Epithelial cell of esophagus (primary cell): ENCODE measurements at places on chromosomes 6 and 20.

- peak; percentile 78 for DNase-seq
Measured at GRCh38 chr6:118776607-118777549, 117.1 kb upstream of the ASF1A start.

DNA sequence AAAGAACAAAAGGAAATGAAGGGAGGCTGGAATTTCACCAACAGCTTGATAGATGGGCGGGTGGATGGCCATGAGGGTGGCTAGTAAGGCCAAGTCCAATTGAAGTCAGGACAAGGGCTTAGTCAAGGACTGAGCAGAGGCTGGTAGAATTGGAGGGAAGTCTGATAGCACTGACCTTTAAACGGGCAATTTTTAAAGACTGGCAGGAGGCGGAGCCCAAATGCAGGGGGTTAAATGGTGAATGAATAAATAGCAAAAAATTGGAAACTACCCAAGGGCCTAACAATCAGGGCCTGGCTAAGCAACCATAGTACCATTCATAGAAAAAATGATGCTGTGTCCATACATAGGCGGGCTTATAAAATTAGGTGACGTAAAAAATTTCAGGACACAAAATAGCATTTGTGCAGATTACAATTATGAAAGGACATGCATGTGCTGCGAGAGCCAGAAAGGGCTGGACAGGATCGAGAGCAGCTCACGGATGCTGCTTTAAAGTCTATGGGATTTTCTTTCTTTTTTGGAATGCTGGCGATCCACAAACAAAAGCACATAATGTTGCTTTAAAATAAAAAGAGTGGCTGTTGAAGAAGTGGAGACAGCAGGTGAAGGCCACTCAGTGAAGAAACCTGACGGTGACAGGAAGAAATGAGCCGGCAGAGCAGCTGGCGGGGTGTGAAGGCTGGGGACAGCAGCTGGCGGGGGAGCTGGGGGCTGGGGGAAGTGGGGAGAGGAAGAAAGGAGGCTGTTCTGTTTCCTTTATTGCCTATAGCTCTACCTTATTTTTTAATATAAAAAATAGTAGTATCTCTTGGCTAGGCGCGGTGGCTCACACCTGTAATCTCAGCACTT, 42.8 kb upstream of the TAF8 start:
- no peak for DNase-seq

- DNase-seq: no peak
Measured at GRCh38 chr6:151553416-151554165, 59.8 kb downstream of the CCDC170 start.

DNA sequence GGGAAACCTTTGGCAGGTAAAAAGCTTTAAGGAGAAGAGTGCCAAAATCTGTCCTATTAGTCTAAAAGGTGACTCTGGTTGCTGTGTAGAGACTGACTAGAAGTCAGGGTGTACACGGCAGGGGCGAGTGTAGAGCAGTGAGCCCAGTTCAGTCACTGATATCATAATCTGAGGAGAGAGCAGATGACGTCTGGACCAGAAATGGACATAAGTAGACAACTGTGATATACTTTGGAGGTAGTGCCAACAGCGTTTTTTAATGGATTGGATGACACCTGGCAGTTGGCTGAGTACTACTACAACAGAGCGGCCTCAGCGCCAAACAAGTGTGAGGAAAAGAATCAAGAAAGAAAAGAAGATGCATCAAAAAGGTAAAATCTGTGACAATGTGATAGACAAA, 76.0 kb downstream of the MAP7 start:
- DNase-seq: no peak

DNA sequence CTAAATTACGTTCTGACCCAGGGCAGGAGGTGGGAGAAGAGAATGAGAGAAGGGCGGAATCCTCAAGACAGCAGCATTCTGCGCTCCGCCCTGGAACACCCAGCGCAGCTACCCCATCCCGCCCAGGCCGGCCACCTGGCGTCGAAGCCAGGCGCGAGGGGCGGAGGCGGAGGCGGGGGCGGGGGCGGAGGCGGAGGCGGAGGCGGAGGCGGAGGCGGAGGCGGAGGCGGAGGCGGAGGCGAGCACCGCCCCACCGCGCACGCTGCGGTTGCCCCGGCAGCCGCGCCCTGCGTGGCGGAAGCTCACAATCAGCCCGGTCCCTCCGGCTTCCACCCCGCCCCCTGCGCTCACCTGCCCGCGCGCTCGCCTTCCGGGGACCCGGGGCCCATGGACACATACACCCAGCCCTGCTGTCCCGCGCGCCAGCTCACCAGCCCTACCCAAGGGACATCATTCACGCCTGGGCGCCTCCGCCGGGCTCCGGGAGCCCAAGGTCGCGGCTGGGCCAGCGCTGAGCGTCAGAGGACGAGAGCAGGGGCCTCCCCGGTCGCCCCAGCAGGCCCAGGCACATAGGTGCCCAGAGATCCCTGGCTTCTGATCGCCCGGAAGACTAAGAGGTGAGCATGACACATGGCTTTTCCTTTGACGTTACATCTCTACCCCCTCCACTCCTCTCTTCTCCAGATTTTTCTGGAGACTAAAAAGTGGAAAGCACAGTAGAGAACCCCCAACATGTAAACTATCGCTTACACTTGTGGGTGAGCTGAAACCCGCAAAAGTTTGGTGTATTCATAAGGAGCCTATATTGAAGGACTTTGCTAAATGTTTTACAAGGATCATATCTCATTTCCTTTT, at the start of gene ANKEF1:
Gene ANKEF1 (plus strand): TSS at position 271 of the 855 bp plus-strand sequence. CDS start 3,315 bp downstream, outside the sequence.
- peak; percentile 71 for DNase-seq

- DNase-seq: peak; percentile 15
Measured at GRCh38 chr6:45116714-45117410, 211.3 kb upstream of the RUNX2 start.

DNA sequence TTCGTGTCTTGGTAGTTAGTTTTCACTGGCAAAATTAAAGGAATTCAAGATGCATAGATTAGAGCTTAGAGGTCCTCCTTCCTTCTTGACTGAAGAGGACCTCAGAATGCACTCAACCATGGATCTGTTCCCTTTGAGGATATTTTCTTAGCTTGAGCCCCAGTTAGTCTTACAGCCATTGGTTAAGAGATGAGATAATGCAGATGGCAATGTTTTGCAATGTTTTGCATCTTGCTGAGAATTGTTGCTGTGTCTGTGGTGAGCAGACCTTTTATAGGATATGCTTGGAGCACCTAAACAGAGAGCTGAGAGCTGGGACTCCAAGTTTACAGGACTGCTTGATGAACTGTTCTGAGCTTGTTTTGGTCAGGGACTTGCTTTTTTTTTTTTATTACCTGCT, 107.5 kb downstream of the TMEM170B start:
- DNase-seq: no peak

DNA sequence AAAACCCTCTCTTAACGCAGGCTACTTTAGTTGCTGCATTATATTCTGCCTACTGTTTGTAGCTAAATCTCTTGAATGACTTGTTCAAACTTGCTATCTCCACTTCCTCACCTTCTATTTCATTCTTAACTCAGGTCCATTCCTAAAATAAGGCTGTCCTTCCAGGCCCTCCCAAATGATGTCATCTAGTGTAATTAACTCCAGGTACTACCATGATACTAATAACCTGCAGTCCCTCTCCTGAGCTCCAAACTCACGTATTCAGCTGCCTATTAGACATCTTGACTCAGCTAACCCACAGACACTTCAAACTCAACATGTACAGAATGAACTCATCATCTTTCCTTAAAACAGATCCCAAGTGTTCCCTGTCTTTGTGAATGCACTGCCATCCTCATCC, 10.5 kb upstream of the TOP1 start:
- peak; percentile 93 for DNase-seq

DNA sequence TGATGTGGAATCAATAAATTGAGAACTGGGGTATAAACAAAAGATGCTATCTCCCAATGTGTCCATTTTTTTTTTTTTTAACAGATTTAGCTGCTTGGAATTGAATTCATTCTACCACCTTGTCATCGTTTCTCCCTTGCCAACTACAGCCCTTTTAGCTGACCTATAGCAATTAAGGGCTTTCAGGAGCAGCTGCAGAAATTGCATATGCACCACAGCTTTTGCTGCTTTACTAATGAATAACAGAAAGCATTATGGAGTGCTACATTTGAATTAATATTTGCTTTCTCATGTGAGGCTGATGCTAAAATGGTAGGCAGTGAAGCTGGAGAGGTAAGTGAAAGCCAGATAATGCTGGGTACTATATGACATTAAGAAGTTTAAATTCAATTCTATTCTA, 5.7 kb downstream of the SESN1 start:
- DNase-seq: no peak

DNA sequence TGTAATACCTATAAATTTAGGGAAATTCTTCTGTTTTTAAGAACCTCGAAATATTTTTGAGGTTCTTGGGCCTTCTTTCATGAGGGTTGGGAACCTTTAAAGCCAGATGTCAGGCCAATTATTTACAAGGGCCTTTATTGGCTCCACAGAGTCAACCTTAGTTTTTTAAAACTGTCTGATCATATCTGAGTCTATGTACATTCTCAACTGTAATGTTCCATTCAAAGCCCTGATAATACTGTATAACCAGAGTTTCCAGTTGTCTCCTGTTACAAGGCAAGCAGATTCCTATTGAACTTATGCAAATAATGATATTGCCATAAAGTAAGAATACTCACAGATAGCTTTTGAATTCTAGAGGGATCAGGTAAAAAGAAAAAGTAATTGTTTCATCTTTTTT, 545.5 kb downstream of the EPM2A start:
- no peak for DNase-seq

DNA sequence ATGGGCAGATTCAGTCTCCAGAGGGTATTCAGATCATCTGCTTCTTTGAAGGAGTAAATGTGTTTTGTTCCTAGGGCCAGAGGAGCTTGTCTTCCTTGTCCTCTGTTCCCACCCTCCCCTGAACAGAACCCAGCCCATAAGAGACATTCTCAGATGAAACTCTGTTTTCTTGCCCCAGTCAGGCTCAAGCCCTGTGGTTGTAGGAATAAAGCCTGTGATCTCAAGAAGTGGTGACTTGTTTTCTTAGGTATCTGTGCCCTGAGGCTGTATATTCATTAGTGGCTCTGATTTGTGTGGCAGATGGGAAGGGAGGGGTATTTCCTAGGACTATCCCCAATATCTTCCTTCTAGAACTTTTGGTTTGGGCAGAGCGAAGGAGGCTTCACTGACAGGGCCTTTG, 27.9 kb downstream of the GSS start:
- DNase-seq: peak; percentile 76
